ENCODE measurements at places on chromosomes 1 and 21. TPM values are rescaled to one million over a fixed set of nuclear protein-coding genes. Genes with fewer than 3 reads are reported as not detected.

C1orf141 gene
- total RNA-seq = not detected

HHIPL2 gene
- under 0.01 TPM for total RNA-seq

ADORA1 gene
- not detected for total RNA-seq

GPX7 gene
- total RNA-seq = 7.3 TPM

DMRTA2 gene
- not detected for total RNA-seq

FTCD gene
- total RNA-seq = not detected

GJA4 gene
- 35.9 TPM for total RNA-seq

DISC1 gene
- total RNA-seq = 20.3 TPM

ST6GALNAC5 gene
- not detected for total RNA-seq

S100A2 gene
- total RNA-seq = 2.4 TPM

NES gene
- total RNA-seq = 287 TPM

ITLN2 gene
- 0.27 TPM for total RNA-seq

HES5 gene
- total RNA-seq = not detected

TFF1 gene
- not detected for total RNA-seq

NR1I3 gene
- not detected for total RNA-seq

KCNE2 gene
- not detected for total RNA-seq

AMIGO1 gene
- 0.80 TPM for total RNA-seq

MIA3 gene
- 50.0 TPM for total RNA-seq

ROR1 gene
- 0.53 TPM for total RNA-seq

TNFRSF8 gene
- total RNA-seq = under 0.01 TPM

GIPC2 gene
- 30.9 TPM for total RNA-seq

VTCN1 gene
- total RNA-seq = not detected

WNT9A gene
- 1.1 TPM for total RNA-seq

NEGR1 gene
- total RNA-seq = 12.2 TPM

SASS6 gene
- total RNA-seq = 7.6 TPM

KCNJ9 gene
- total RNA-seq = not detected

TIE1 gene
- total RNA-seq = 472 TPM

BSND gene
- total RNA-seq = not detected

TGFB2 gene
- 2.8 TPM for total RNA-seq

CHIA gene
- total RNA-seq = not detected

NPPA gene
- total RNA-seq = not detected

S100A12 gene
- total RNA-seq = not detected

Measured in thoracic aorta endothelial cell (primary cell).